Activated CD8-positive, alpha-beta memory T cell treated with anti-CD3 and anti-CD28 coated beads, Interleukin-2, amount 10 ng/mL, durations not matched to agents 7 days and 5 days (primary cell): ENCODE measurements at places on chromosomes 2 and 18. TPM values are rescaled to one million over a fixed set of nuclear protein-coding genes. Genes with fewer than 3 reads are reported as not detected.
A peak's percentile ranks its signal among the peaks of the same experiment; 100 is the strongest.

- no peaks in the 10 kb centered on the region for H3K27me3 ChIP-seq
- DNase-seq = no peak
- H3K27ac ChIP-seq = no peak overlapping the region
- no peaks in the 10 kb centered on the region for H3K36me3 ChIP-seq
- no peaks in the 10 kb centered on the region for H3K4me1 ChIP-seq
Measured at GRCh38 chr2:83022631-83023210, 1436.4 kb downstream of the SUCLG1 start.

The AQP12A gene
- not detected for total RNA-seq

GRCh38 chr2:104656571-104657163, 197.2 kb upstream of the POU3F3 start:
- H3K27ac ChIP-seq = no peak overlapping the region
- peaks cover 5% of the 10 kb centered on the region for H3K4me1 ChIP-seq
- DNase-seq = no peak
- H3K36me3 ChIP-seq = no peaks in the 10 kb centered on the region
- H3K4me3 ChIP-seq = no peak overlapping the region

- no peak overlapping the region for H3K4me3 ChIP-seq
- peaks cover 7% of the 10 kb centered on the region for H3K4me1 ChIP-seq
- DNase-seq = no peak
Measured at GRCh38 chr18:55475916-55476315, 112.1 kb downstream of the TCF4 start.

The IL18R1 gene
- total RNA-seq = 19.8 TPM

GRCh38 chr2:111186121-111186715, 65.5 kb downstream of the BCL2L11 start:
- no peak overlapping the region for H3K4me3 ChIP-seq
- DNase-seq = no peak
- H3K36me3 ChIP-seq = no peaks in the 10 kb centered on the region
- no peaks in the 10 kb centered on the region for H3K4me1 ChIP-seq
- H3K27me3 ChIP-seq = peaks cover 16% of the 10 kb centered on the region

The GCA gene
- 16.1 TPM for total RNA-seq

- no peak overlapping the region for H3K27ac ChIP-seq
- no peaks in the 10 kb centered on the region for H3K27me3 ChIP-seq
Measured at GRCh38 chr18:7394050-7394659, 163.3 kb downstream of the LRRC30 start.

The BOK gene
- total RNA-seq = not detected

DNA sequence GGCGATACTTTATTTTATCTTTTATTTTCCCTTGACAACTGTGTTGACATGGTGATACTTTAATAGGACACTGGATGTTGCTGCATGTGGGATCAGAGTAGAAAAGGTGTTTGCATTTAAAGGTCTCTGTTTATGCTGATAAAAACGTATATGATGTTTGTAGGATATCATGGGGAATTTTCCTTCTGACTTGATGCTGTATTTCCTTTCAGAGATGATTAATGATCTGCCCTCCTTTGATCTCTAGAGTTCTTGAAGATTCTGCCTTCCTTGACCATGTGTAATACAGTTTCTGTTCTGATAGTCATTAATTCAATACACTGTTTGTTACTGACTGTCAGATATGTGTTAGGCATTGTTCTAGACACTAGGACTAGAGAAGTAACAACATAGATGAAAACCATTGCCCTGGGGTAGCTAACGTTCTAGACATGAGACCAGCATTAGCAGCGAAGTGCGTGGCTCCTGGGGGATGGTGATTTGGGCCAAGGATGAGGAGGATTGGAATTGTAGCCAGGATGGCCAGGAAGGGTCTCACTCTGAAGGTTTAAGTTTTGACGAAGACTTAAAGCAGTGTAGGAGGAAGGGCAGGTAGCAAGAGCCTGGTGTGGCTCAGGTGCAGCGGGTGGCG, 2.8 kb downstream of the ATG4B start:
- no peak overlapping the region for H3K27ac ChIP-seq
- H3K4me3 ChIP-seq = no peak overlapping the region
- H3K27me3 ChIP-seq = no peaks in the 10 kb centered on the region
- H3K36me3 ChIP-seq = peaks cover 22% of the 10 kb centered on the region

GRCh38 chr2:95225658-95226057, 18.3 kb downstream of the ZNF892 start:
- H3K4me1 ChIP-seq = no peaks in the 10 kb centered on the region
- DNase-seq = no peak
- H3K27me3 ChIP-seq = no peaks in the 10 kb centered on the region
- H3K27ac ChIP-seq = no peak overlapping the region

GRCh38 chr2:55869637-55870325, 53.8 kb downstream of the EFEMP1 start:
- H3K4me3 ChIP-seq = no peak overlapping the region
- no peaks in the 10 kb centered on the region for H3K36me3 ChIP-seq
- no peaks in the 10 kb centered on the region for H3K27me3 ChIP-seq
- no peak for DNase-seq
- H3K4me1 ChIP-seq = no peaks in the 10 kb centered on the region

- peaks cover 17% of the 10 kb centered on the region for H3K4me1 ChIP-seq
- H3K27me3 ChIP-seq = no peaks in the 10 kb centered on the region
- no peak overlapping the region for H3K4me3 ChIP-seq
- H3K36me3 ChIP-seq = peaks cover 4% of the 10 kb centered on the region
- H3K27ac ChIP-seq = no peak overlapping the region
Measured at GRCh38 chr18:44915661-44916060, 235.0 kb downstream of the SETBP1 start.

DNA sequence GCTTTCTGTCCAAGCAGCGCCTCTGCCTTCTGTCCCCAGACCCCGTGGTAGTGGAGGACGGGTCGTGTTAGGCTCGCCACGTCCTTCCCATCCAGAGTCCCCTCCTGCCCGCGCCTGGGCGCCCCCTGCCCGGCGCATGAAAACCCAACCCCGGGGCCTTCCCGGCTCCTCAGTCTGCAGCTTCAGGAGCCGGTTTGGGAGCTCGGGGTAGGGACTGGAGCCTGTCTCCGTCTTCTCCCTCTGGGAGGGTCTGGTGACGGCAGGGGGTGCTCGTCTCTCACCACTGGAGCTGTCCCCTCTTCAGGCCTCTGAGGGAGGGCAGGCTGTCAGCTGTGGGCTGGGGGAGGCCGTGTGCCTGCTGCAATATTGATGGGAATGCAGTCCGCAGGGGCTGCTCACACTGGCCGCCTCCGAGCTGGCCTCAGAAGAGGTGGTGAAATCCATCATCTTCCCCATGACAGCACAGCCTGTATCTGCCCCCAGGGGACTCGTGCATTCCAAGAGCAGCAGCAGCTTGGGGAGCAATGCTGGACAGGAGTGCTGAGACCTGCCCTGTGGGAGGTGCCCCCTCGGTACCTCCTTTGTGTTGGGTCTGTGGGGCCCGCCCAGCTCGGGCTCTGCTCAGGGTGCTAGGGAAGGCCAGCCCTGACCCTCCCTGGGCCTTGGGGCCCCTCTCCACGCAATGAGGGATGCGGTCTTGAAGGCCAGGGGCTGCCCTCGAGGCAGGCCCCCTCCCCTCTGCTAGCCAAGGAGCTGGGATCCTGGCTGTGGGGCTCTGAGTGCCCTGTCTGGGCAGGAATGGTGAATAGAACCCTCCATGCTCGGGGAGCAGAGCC, 17.8 kb upstream of the KLHL30 start:
- H3K4me1 ChIP-seq = no peaks in the 10 kb centered on the region
- peaks cover 3% of the 10 kb centered on the region for H3K27me3 ChIP-seq
- H3K36me3 ChIP-seq = no peaks in the 10 kb centered on the region
- H3K27ac ChIP-seq = no peak overlapping the region
- no peak for DNase-seq

DNA sequence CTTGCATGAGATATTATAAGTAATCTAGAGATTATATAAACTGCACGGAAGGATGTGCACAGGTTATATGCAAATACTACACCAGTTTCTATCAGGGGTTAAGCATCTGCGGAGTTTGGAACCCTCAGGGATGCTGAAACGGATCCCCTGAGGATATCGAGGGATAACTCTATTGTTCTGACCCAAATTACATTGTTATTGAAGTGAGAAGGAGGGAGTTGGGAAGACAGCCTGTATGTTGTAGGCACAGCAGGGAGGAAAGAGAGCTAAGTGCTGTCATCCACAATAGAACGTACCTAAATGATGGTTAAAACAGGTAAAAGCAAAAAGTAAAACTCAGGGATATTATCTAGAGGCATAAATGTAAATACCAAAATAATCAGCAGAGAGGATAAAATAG, 44.6 kb upstream of the SMAD2 start:
- no peak overlapping the region for H3K4me3 ChIP-seq
- no peaks in the 10 kb centered on the region for H3K36me3 ChIP-seq
- H3K4me1 ChIP-seq = no peaks in the 10 kb centered on the region
- no peak for DNase-seq
- no peak overlapping the region for H3K27ac ChIP-seq

GRCh38 chr2:15388406-15389325, 172.5 kb downstream of the NBAS start:
- H3K4me3 ChIP-seq = no peak overlapping the region
- no peak overlapping the region for H3K27ac ChIP-seq
- H3K4me1 ChIP-seq = no peaks in the 10 kb centered on the region
- H3K27me3 ChIP-seq = no peaks in the 10 kb centered on the region

- H3K27me3 ChIP-seq = peaks cover 63% of the 10 kb centered on the region
- H3K27ac ChIP-seq = no peak overlapping the region
- peaks cover 2% of the 10 kb centered on the region for H3K36me3 ChIP-seq
- no peak for DNase-seq
- peaks cover 14% of the 10 kb centered on the region for H3K4me1 ChIP-seq
- H3K4me3 ChIP-seq = peak overlapping the region; percentile 64
Measured at GRCh38 chr18:8705961-8706790, 820 bp downstream of the MTCL1 start.

The ITSN2 gene
- total RNA-seq = 77.2 TPM

DNA sequence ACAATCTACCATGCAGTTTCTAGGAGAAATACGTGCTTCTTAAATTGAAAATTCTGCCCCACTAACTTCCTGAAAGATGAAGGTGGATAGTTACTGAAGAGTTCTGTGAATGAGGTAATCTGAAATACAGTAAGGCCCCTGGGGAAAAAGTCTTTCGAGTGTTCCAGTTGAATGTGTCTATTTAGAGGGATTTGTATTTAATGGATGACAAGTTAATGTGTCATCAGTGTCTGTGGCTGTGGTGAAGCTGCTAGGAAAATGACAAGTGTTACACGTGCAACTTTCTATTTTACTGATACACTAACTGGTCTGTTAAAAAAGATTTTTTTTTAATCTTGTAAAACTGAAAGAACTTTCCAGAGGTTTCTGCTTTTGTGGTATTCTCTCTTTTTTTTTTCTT, 384.6 kb downstream of the STK39 start:
- H3K27me3 ChIP-seq = peaks cover 24% of the 10 kb centered on the region
- no peak overlapping the region for H3K4me3 ChIP-seq
- no peaks in the 10 kb centered on the region for H3K36me3 ChIP-seq
- H3K4me1 ChIP-seq = peaks cover 10% of the 10 kb centered on the region
- DNase-seq = no peak

DNA sequence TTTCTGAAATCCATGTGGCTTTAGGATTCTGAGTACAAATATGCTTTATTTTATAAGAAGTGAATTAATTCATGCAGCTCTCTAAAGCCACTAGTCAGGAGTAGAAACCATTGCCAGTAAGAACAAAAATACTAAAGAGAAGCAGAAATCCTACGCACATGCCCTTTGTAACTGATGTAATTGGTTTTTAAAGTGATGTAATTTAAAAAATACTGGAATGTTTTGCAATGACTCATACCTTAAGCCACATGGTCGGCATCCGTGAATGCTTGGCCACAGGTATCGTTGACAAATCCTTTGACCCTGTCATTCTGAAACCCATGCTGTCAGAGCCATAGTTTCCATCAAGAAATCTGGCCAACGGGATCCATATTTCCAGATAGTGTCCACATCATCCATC, 213.3 kb downstream of the ACKR3 start:
- H3K4me3 ChIP-seq = no peak overlapping the region
- no peak for DNase-seq
- H3K27me3 ChIP-seq = peaks cover 6% of the 10 kb centered on the region
- H3K36me3 ChIP-seq = no peaks in the 10 kb centered on the region
- no peak overlapping the region for H3K27ac ChIP-seq
- H3K4me1 ChIP-seq = no peaks in the 10 kb centered on the region

GRCh38 chr2:155944218-155944617, 388.3 kb downstream of the NR4A2 start:
- no peak for DNase-seq
- no peak overlapping the region for H3K4me3 ChIP-seq
- H3K27ac ChIP-seq = no peak overlapping the region
- no peaks in the 10 kb centered on the region for H3K36me3 ChIP-seq

The TLX2 gene
- 0.82 TPM for total RNA-seq

The AOX1 gene
- total RNA-seq = 0.20 TPM

DNA sequence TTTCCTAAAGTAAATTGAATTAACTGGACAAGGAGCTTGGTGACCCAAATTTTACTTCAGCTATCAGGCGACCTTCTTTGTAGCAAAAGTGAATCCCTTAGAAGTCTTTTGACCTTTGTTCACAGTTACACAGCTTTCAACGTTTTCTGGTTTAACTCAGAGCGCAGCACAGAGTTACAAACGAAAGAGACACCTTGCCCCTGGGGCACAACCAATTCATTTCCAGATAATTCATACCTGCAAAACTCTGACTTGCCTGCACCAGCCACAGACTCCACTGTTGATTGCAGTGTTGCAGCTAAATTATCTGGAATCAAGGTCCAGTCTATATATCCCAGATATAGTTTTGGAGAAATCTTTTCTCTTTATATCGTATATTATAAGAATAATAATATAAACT, 358.6 kb upstream of the VWC2L start:
- no peaks in the 10 kb centered on the region for H3K36me3 ChIP-seq
- no peak for DNase-seq
- no peak overlapping the region for H3K4me3 ChIP-seq

DNA sequence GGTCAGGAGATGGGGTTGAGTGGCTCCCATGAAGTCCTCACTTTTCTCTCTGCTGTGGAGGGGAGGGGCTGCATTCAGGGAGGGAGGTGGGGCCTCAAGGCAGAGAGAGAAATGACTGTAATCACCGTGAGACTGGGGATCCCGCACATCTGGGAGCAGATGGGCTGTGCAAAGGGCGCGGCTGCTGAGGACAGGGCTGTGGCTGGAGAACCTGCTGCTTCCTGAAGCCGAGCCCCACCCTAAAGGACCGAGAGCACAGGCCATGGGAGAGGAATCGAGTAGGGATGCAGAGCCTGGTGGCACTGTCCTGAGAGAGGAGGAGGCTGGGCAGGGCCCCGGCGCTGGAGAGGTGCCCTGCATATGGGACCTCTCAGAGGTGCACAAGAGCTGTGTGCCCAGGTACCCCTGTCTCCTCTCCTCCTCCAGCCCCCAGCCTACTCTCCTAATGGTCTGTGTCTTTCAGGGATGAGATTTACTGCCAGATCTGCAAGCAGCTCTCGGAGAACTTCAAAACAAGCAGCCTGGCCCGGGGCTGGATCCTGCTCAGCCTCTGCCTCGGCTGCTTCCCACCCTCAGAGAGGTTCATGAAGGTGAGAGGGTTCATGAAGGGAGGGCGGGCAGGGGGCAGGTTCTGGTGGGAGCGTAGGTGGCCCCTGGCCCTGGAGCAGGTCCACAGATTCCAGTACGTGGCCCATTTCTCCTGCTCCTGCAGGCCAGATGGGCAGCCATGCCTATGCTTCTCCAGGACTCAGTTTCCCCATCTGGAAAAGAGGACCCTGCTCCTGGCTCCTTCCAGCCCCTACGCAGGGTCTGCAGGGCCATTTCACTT, 25.9 kb upstream of the GPR17 start:
- H3K27ac ChIP-seq = no peak overlapping the region
- no peak overlapping the region for H3K4me3 ChIP-seq
- no peaks in the 10 kb centered on the region for H3K36me3 ChIP-seq
- H3K4me1 ChIP-seq = peaks cover 9% of the 10 kb centered on the region
- no peak for DNase-seq

The TUBA3E gene
- total RNA-seq = not detected

The GALNT3 gene
- 13.8 TPM for total RNA-seq

The TBR1 gene
- 0.05 TPM for total RNA-seq
